ENCODE measurements at places on chromosomes 3 and 15.

- DNase-seq = no peak
Measured at GRCh38 chr3:104526901-104527401, 839.8 kb upstream of the ALCAM start.

GRCh38 chr15:69677403-69677802, 224.8 kb downstream of the RPLP1 start:
- no peak for DNase-seq

DNA sequence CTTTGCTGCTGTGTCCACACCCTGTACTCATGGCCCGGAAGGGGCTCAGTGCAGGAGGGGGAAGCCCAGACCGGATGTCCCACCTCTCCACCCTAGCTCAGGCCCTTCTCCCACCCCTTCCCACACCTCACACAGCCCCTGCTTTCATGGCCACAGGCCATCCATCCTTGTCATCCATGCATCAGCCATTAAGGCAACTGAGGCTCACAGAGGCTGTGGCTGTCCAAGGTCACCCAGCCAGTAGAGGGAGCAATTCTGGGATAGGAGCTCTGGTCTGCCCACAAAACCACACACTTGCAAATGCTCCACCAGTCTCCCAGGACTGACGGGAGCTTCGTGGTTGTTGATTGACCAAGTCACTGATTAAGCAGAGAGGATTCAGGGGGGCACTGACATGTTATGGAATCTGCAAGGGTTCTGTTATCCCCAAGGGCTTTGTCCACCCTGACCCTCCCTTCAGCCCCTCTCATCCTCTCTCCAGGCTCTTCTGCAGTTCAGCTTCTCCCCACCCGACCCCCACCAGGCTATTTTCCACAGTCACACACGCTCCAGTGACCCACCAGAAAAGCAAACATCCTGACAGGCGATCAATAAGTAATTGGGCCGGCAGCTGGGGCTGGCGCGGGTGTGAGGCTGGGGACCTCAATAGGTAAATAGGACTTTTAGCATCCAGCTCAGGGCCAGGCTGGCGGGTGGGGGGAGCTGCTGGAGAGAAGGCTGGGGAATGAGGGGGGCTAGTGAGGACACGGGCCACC, 15.1 kb downstream of the LINGO1 start:
- no peak for DNase-seq

GRCh38 chr3:142086581-142087090, 62.7 kb downstream of the TFDP2 start:
- no peak for DNase-seq

DNA sequence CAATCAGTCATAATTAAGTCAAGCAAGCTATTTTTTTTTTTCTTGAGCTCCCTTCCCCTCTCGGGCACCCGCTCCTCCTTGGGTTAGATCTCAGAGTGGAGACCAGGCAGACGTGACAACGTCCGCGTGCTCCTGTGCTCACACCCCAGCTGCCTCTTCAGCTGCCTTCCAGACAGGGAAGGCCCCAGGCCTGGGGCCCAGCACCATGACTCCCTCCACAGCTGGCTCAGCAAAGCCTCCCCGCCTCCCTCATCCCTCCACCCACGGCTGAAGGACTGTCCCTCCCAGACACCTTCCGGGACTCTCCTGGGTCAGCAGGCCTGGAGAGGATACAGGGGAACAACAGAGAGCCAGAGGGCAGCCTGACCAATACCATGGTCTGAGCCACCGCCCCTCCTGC, 87.9 kb upstream of the LINGO1 start:
- DNase-seq = no peak

- DNase-seq = no peak
Measured at GRCh38 chr3:112856537-112856936, 9.9 kb upstream of the CD200R1L start.

GRCh38 chr15:55283379-55284147, 6.0 kb downstream of the RAB27A start:
- no peak for DNase-seq

- DNase-seq = no peak
Measured at GRCh38 chr15:64233299-64233698, 70.5 kb upstream of the PPIB start.

DNA sequence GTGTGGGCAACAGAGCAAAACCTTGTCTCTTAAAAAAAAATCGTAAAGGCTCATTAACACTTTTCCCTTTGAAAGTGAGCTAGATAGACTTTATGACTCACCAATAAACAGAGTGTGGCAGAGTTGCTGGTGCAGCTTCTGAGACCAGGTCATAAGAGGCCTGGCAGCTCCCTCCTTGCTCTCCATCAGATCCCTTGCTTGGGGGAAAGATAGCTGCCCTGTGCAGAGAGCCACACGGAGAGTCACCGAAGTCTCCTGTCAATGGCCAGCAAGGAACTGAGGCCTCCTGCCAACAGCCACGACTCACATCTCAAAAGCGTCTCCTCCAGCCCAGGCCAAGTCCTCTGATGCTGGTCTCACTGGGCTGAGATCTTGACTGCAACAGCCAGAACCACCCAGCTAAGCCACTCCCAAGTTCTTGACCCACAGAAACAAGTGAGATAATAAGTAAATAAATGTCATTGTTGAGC, 8.7 kb upstream of the GP9 start:
- no peak for DNase-seq

DNA sequence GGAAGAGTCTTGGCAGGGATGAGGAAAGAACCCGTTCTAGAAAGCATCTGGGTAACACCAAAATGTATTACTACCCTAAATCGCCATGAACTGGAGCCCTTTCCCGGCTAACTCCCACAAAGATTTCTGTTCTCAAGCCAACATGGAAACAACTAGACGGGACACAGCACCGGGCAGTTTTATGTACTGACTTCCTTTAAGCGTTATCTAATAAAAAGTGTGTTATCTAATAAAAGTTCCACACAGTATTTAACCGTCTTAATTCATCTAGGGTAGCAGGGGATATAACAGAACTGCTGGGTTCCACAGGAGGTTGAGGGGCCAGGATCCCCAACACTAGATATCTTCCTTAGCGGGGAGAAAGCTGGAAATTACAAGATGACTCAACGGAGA, 347 bp upstream of the C3orf62 start:
- DNase-seq = no peak

GRCh38 chr3:72606005-72606800, 242.0 kb downstream of the SHQ1 start:
- no peak for DNase-seq

GRCh38 chr3:140416666-140417065, 261.2 kb upstream of the TRIM42 start:
- DNase-seq = no peak

DNA sequence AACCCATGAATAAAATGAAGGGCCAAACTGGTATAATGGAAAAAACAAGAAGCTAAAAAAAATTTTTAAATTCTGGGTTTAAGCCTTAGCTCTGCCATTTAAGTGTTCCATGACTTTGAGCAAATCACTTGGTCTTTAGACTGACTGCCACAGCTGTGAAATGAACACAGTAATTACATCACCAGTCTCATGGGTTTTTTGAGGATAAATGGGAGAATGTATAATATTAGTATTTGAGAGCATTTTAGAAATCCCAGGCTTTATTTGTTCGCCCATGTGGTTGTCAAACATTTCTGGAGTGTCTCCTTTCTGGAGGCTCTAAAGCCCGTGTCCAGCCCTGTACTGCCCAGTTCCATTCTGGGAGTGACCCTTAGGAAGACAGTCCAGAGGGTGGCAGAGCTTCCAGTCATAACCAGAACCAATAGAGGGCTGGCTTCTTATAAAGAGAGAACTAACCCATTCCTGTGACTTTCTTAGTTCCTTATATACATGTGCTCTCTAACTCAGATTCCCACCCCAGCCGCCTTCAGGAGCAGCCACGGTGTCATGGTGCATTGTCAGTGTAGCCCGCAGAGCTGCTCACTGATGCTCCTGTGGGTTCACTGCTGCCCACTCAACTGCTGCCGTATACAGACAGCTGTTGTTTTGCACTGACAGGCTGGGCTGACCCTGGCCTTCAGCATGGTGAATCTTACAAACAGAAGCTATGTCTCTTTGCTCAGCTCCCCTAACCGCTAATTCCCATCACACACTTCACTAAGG, 44.7 kb downstream of the BOC start:
- no peak for DNase-seq

All from retinal pigment epithelial cell (primary cell).